ENCODE measurements at places on chromosomes 12 and 14. TPM values are rescaled to one million over a fixed set of nuclear protein-coding genes. Genes with fewer than 3 reads are reported as not detected.

DNA sequence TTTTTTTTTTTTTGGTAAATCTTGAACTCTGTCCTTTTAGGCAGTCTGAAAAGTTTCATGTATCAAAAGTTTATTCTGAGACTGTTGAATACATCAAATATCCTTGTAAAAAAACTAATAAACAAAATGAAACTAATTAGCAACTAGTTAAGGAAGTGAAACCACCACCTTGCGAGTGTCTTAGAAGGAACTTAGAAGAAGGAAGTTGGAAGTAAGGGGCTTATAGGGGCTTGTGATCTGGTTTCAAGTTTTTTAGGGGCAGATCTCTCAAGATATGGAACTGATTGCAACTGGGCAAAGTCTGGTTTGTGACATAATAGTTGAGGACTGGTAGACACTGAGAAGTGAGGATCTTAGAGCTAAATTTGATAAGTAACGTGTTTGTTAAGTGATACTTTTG is 748.8 kb downstream of the C12orf50 start:
- no peak for DNase-seq

GRCh38 chr12:32906399-32907165 is 10.0 kb upstream of the PKP2 start:
- DNase-seq: no peak

GRCh38 chr12:111269718-111270117 is 99.2 kb downstream of the PHETA1 start:
- DNase-seq: no peak

RFX4 gene
- total RNA-seq: not detected

PRB2 gene
- total RNA-seq: not detected
